ENCODE measurements at places on chromosomes 7 and 10. TPM values are rescaled to one million over a fixed set of nuclear protein-coding genes. Genes with fewer than 3 reads are reported as not detected.

- no peak for DNase-seq
These were observed 112.1 kb downstream of the FAM53B start for GRCh38 chr10:124632064-124632531.

GRCh38 chr7:127287133-127287532 is 34.4 kb upstream of the GRM8 start:
- DNase-seq, result no peak

- no peak for DNase-seq
These were observed 114.8 kb upstream of the LANCL2 start for GRCh38 chr7:55250313-55250712.

DNA sequence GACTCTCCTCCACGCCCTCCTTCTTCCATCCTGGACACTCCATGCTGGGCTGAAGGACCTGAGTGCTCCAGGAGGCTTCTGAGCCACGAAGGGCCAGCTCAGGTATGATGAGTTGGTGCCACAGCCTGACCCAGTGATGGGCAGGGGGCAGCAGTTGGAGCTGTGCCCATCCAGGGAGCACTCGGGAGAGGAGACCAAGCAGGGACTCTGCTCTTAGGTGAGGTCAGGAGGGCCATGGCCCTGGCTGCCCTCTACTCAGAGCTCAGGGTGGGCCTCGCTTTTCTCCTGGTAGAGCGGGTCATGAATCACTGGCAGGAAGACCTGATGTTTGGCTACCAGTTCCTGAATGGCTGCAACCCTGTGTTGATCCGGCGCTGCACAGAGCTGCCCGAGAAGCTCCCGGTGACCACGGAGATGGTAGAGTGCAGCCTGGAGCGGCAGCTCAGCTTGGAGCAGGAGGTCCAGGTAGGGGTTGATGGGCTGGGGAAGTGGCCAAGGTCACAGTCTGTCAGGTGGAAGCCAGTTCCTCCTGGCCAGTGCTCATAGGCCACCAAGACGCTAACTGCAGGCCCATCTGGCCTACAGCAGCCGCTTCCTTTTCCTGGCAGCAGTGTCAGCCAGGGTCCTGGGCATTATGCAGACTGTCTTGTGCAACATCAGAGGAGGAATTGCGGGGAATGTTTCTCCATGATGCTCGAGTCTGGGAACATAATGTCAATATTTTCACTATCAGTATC is 50.8 kb downstream of the ALOX5 start:
- DNase-seq, result no peak

DNA sequence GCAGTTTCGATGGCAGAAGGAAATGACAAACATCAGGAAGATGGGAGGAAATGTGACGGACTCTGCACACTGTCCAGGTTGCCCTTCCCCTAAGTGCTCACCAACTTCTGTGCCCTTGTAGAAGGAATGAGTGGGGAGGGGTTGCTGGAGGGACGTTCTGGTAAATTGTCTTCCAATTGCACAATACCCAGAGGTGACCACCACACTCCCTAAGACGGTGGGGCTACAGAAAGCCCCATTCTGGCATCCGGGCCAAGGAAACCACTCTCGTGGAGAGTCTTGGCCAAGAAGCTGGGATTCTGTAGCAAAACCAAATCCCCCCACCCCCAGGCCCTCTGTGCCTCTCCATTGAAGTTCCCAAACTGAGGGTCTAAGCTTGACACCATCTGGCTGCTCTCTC is 37.1 kb downstream of the ZMIZ1 start:
- no peak for DNase-seq

GRCh38 chr10:80518807-80519360 is 18.8 kb upstream of the SH2D4B start:
- no peak for DNase-seq

DNA sequence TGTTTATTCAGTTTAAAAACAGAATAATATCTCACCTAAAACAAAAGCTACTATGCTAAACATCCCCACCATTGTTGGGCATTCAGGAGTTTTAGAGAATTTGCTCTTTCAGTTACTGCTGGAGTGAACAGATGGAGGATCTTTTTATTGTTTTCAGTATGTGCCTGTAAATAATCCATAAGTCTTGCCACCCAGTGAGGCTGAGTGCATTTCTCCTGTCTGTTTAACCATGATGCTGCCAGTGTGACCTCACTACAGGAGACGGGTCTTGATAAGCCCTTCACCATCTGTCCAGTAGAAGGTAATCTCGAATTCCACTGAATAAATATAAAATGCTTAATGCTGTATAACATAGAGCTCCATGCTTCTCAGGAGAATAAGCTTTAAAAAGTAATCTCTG is 430.9 kb downstream of the POM121L12 start:
- DNase-seq, result no peak

GRCh38 chr10:26840938-26841732 is 19.6 kb downstream of the ABI1 start:
- no peak for DNase-seq

- DNase-seq, result no peak
These were observed 48.7 kb downstream of the GCC1 start for GRCh38 chr7:127536741-127537140.

DNA sequence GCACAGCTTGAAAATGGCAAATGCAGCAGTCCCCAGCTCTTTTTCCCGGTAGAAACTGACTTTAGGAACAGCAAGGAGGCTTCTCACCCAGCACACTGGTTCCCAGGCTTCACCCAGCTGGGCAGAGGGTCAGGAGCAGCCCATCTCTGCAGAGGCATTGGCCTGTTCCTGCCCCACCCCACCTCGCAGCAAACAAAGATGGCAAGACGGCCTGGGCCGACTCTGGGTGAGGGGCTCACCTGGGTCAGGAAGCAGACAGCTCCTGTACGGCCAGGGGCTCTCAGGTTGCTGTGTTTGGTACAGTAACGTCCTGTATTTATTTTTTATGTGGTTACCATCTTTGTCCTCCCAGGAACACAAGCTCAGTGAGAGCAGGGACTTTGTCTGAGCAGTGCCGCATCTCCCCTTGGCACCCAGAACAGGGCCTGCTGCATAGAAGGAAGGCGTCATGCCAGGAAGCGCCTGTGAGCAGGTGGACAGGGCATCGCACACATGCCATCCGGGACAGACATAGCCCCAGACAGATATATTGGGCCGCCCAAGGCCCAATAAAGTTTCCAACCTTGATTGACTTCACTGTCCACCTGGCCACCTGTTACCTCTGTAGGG is 585.0 kb upstream of the FOXK1 start:
- DNase-seq, result no peak

DNA sequence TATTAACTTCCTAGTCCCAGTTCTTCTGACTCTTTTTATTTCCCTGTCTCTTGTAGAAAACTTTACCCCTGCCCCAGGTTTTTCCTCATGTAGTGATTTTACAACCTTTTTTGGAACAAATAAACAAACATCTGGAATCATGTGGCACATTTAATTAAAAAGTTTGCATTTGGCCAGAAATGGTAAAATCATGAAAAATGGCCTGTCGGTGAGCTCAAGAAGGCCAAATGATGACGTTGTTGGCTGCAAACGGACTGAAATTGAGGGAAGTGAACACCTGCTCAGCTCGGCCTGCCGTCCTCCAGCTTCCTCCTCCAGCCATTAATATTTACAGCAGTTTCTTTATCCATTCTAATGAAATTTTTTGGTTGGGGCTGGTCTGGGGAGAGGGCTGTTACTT is 902.8 kb downstream of the LRMDA start:
- peak; percentile 91 for DNase-seq

The SLC39A12 gene
- polyA plus RNA-seq, result not detected

The VENTX gene
- 0.29 TPM for polyA plus RNA-seq

The ADAM22 gene
- 9.1 TPM for polyA plus RNA-seq

The FAM24A gene
- not detected for polyA plus RNA-seq

The CDHR3 gene
- polyA plus RNA-seq, result 22.2 TPM

The ACSL5 gene
- polyA plus RNA-seq, result 2.0 TPM

The NODAL gene
- 0.46 TPM for polyA plus RNA-seq

Data from forelimb muscle (tissue), 1 donor.